ENCODE measurements at places on chromosomes 5 and 9.
A peak's percentile ranks its signal among the peaks of the same experiment; 100 is the strongest.

GRCh38 chr9:74887981-74888370, 255 bp upstream of the TRPM6 start:
- no peak for DNase-seq

DNA sequence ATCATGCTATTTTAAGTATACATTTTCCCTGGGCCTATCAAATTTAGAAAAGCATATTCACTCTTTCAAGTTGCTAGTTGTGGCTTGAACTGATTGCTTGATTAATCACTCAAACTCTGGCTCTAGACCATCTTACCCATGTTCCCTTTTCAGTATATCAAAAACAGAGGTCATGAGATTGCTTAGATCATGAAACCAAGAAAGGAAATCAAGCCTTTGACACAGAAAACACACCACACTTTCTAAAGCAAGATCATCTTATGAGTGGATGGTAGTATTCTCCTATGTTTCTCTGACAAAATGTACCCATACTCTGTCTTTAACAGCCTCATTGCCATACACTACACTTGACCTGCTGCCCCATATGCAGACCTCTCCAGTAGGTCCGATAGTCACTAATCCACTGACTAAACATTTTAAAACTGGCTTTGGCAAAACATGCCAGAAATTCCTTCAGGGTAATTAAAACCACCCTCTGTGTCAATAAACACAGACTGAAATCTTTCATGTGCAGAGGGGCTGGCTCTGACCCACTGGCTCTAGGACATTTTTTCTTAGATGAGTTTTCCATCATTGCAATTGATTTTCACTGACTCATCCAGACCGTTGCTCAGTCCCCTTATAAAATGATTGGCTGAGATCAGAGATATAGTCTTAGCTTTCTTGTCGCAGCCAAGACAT, 18.2 kb downstream of the PPP2R2B start:
- peak; percentile 88 for DNase-seq

DNA sequence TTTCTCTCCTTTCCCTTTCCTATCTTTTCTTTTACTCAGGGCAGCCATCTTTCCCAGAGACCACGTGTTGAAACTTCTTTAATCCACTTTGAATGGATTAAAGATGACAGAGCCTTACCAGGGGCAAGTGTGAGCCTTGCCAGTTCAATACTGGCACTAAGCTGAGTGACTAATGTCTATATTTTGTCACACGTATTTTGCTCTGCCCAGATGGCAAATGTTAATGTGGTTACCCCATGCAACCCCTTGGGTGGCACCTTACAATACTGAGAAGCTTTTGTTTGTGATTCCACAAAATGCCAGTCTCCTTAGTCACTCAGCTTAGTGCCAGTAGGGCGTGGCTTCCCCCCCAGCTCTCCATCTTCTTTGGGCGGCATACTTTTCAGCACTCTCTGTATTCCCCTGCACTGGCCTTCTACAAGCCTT, 24.8 kb downstream of the ANXA1 start:
- DNase-seq: no peak

GRCh38 chr9:133057006-133057405, 4.8 kb upstream of the CEL start:
- DNase-seq: no peak

DNA sequence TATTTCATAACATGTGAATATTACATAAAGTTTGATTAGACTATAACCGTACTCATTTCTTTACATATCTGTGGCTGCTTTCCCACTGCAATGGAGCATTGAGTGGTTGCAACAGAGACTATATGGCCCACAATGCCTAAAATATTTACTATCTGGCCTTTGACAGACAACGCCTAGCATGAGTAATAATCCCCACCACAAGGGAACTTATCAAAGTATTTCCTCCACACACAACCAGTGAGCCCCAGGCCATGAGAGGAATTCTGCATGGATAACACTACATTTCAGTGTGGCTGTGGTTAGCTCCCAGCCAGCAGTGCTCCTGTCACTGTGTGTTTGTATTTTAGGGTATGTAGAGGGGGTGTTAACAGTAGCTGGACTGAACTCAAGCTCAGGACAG, 54.8 kb downstream of the FAM81B start:
- DNase-seq: peak; percentile 45

DNA sequence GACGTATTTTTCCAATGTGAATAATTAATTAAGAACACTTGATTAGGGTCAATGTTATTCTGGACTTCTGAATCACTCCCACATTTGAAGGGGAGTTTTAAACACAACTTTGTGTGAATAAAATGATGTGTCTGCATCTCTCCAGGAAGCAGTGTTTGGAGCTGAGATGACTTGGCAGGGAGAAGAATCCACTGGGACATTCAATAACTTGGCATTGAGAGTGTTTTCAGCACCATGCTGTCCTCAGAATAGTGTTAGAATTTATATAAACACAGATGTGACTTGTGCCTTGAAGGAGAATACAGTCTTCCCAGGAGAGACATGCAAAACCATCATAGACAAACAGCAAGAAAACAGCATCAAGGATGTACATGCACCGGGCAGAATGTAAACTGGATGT, 32.7 kb upstream of the KCNMB1 start:
- no peak for DNase-seq

DNA sequence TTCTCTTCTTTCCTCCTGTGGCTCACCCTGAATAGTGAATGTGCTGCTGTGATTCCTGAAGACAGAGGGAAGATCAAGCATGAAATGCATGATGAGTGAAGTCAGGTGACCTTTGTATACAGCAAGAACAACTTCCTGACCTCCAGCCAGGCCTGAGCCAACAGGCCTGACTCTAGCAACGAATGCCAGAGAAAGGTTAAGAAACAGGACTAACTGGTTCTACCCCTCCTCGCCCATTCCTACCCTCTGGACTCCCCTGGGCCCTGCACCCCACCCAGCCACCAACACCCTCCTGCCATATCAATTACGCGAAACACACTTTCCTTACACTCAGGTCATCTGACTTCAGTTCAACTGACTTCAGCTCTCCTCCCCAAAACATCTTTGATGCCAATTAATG, 4.9 kb downstream of the SUSD1 start:
- no peak for DNase-seq

Measured in kidney glomerular epithelial cell (primary cell).